ENCODE measurements at places on chromosomes 1 and 21. TPM values are rescaled to one million over a fixed set of nuclear protein-coding genes. Genes with fewer than 3 reads are reported as not detected.

CACNA1E gene
- 0.41 TPM for total RNA-seq

TMEM52 gene
- total RNA-seq: 25.6 TPM

LCE3D gene
- total RNA-seq: not detected

DNA sequence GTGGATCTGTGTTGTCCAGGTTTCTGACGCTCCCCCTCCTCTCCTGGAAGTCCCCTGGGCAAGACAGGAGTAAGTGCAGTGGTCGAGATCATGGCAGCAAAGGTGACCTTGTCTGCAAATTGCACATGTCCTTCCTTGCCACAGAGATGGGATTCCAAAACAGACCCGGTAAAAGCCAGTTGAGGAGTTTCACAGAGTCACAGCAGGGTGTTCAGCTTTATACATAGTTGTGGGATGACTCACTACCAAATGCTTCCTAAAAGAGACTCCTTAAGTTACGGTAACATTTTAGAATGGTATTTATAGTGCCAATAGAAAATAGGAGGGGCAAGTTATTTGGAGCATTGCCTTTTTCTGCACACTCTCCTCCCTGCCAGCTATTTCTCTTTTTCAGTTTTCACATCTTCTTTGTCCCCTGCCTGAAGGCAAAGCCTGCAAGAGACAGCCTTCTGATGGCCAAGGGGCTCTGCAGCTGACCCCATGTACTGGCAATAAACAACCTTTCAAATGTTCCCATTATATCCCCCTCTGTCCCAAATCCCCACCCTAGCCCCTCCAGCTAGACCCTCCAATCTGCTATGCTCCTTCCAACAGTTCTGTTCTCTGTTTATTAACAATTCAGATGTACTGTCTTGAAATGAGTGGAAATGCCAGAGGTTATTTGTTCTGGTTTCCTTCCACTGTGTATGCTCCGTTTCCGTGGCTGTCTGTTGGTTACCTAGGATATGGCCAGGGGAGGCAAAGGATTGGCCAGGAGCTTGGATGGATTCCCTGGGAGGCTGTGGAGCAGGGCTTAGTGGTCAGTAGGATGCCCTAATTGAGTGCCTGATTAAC lies 115.0 kb downstream of the TGFB2 start:
- DNase-seq: peak; percentile 87

DNA sequence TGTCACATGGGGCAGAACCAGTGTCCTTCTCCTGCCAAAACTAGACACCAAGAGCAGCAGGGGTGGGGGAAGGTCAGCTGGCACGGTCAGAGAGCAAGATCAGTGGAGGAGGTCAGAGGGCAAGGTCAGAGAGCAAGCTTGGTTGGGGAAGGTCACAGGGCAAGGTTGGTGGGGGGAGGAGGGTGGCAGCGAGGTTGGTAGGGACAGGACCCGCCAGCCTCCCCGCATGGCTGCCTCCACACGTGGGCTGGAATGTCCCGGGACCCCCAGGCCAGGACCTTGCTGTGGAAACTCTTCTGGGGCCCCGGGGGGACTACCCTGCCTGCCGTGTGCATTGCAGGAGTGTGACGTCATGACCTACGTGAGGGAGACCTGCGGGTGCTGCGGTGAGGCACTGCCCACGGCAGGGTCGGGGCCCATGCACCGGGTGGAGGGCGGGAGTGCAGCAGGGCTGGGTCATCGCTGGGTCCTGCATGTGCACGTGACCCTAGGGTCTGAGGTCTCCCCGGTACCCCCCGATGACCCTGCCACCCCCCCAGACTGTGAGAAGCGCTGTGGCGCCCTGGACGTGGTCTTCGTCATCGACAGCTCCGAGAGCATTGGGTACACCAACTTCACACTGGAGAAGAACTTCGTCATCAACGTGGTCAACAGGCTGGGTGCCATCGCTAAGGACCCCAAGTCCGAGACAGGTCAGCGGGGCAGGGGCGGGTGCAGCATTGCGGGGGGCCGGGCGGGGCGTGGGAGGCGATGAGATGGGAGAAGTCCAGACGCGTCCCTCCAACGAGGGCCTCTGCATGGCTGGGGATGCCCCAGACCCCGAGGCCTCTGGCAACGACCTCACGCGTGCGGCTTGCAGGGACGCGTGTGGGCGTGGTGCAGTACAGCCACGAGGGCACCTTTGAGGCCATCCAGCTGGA lies 27.3 kb downstream of the COL6A2 start:
- DNase-seq: no peak

- no peak for DNase-seq
These were observed 108.4 kb upstream of the ZNHIT6 start for GRCh38 chr1:85816606-85817005.

Data from tongue (tissue), 3 donors.